ENCODE measurements at places on chromosomes 2 and 18.
A peak's percentile ranks its signal among the peaks of the same experiment; 100 is the strongest.

GRCh38 chr2:233813236-233814055 is 35.3 kb downstream of the MROH2A start:
- no peak for DNase-seq

GRCh38 chr2:236768393-236769140 is 198.9 kb downstream of the ACKR3 start:
- no peak for DNase-seq

- no peak for DNase-seq
Measured at GRCh38 chr2:144948205-144948855, 428.4 kb upstream of the ZEB2 start.

DNA sequence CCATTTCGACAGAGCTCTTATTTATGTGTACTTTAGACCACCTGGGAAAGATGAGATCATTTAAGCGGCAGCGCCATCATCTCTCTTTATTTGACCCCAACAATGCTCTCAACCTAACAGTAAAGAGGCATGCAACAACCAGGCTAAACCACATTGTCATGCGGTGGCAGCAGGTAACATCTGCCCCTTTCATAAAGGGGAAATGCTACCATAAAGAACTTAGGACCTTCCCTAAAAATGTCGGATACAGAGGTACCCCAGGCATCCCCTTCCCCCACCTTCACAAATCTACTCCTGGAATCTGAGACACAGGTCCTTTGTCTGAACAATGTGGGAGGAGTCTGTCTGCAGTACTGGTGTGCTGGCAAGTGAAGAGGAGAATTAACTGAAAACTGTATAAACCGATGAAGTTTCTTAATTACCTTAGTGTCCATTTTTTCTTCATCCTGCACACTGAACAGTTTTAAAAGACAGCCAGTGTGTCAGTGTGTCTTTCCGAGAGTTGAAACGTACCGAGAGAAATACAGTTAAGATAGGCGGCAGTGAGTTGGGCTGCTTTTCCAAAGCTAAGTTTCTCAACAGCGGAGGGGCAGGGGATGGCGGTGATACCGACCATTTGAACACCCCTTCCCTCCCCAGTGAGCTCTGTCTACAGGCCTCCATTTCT is 1.9 kb downstream of the MEX3C start:
- peak; percentile 12 for DNase-seq

GRCh38 chr2:15897431-15898098 is 42.8 kb upstream of the MYCN start:
- no peak for DNase-seq

DNA sequence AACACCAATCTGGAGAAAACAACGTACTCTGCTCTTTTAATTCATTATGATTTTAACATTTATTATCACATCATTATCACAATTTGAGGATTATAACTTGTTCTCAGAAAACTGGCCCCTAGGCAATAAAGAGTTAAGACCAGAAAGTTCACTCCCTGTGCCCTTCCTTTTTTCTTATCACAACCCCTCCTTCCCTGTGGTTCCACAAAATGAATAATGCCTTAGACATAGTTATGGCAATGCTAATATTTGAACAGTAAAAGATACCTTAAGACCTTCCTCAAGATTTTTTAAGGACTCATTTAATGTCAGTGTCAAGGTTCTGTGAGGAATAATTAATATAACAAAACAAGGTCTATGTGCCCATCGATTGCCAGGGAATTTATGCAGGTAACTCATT is 596.2 kb downstream of the ARHGAP15 start:
- DNase-seq, result no peak

DNA sequence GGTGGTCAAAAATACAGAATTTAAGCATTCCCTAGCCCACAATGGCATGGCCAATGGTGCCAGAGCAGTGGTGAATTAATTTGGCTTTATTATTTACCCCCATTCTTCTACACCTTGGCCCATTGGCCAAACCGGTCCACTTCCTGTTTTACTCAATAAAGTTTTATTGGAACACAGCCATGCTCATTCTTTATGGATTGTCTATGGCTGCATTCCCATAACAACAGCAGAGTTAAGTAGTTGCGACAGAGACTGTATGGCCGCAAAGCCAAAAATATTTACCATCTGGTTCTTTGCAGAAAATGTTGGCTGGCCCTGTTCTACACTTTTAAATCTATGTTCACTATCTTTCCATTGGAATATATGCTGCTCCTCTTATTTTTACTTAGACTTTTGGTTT is 130.3 kb upstream of the CCDC68 start:
- no peak for DNase-seq

GRCh38 chr2:75545922-75546321 is 14.8 kb downstream of the EVA1A start:
- no peak for DNase-seq

DNA sequence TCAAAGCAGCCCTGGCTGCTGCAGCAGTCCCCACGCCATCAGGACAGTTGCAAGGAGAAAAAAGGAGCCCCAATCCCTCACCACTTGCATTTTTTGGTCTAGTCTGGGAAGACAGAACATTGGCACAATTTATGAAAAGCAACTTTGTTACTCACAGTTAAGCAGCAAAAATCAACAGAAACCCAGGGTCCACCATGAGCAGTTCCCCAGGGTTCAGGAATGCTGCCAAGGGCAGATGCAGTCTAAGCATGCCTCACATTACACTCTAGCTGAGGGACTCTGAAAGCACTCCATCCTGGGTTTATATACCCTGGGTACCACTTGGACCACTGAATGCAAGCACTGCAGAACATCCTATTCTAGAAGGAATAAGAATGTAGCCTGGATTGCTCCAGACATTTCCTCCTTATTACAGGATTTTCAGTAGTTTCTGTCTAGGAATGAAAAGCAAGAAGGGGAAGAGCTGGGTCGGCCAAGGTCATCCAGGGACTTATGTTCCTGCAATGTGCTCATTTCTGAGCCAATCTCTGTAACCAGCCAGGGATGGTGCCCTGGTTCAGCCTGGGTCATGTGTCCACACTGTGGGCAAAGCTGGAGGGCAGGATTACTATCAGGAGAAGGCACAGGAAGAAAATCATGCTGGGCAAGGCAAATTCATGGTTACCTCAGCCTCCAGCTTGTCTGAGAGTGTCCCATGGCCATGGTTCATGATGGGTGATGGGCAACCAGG is 19.5 kb upstream of the TMEM163 start:
- no peak for DNase-seq

DNA sequence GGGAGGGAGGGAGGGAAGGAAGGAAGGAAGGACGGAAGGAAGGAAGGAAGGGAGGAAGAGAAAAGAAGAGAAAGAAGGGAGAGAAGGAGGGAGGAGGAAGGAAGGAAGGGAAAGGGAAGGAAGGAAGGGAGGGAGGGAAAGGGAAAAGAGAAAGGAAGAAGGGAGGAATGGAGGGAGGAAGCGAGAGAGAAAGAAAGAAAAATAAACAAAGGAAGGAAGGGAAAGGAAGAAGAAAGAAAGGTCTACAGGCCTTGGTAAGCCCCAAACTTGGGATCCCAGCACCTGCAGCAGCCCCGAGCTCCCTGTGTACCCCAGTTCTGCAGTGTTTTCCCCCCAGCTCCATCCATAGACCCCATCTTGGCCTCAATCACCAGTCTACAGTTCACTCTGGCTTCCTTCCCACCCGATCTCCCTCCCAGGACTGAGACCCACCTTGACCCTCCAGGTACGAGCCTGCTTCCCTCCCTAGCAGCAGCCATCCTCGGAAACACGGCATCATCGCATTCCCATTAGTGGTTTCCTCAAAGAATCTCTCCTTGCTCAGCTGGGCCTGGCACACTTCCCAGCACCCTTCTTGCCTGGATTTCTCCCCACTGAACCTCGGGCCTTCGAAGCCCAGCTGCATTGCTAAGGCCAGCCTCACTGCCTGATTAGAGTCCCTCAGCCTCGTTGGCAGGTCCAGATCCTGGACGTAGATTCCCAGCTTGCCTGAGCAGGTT is 46.1 kb upstream of the SH3BP4 start:
- no peak for DNase-seq

DNA sequence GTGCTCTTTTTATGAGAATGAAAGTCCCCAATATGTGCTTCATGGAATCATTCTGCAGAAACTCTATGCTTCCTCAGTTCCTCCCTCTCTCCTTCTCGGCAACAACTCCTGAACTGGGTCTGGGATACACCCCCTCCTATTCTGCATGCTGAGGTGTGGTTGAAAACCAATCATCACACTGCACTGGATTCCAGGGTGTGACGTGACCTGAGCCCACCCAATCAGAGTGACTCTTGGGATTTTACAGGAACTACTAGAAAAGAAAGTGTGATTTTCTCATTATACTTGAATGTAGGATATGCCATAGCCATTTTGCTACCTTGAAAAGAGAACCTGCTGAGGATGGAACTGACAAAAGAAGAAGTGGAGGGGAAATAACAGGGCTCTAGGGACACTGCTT is 36.3 kb downstream of the ACVR1 start:
- DNase-seq, result no peak

DNA sequence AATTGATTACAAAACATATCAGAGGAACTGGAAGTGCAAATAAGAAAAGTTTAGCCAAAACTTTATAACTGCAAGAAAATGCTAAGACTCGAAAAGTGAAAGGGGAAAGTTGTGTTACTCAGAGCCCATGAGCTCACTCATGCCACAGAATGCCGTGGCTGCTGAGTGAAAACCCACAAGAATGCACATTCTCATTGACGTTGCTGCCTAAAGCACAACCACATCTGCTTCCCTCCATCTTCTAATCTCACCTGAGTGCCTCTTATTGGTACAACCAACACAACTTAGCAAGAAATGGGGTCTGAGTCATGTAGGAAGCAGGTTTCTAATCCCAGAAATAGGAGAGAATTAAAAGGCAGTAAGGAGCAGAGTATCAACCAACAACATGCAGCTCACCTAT is 259.7 kb downstream of the LNPK start:
- no peak for DNase-seq
